ENCODE measurements at places on chromosomes 13 and 19.

DNA sequence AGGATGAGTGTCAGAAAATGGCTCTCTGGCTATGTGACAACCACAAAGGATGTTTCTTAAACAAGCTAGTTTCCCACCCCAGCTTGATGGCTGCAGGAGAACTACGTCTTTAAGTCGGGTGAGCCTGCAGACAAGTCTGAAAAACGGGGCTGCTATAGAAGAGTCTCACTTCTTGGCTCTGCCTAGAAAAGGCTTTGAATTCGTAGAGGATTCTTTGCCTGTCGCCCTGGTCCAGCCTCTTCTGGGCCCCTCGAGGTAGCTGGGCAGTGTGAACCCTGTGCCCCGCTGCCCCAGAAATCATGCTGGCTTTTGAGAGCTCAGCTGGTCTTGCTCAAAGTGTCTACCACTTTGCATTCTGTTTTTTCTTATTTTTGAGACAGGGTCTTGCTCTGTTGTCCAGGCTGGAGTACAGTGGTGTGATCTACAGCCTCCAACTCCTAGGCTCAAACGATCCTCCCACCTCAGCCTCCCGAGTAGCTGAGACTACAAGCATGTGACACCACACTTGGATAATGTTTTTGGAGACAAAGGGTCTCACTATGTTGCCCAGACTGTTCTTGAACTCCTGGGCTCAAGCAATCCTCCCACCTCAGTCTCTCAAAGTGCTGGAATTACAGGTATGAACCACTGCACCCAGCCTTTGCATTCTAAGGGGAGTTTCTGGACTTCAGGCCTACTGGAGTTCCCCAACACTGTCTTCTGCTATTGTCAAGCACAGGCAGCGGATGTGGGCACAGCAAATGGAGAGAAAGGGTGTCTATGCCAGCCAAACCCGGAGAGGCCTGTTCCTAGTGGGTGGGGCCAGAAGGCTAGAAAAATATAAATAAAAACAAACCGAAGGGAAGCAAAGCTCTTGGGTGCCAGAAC is 6.5 kb downstream of the CEBPA start:
- no peak for DNase-seq

- DNase-seq, result no peak
Observed at GRCh38 chr19:38266981-38267597, 2.7 kb downstream of the SPINT2 start.

- DNase-seq, result no peak
Observed at GRCh38 chr13:36880961-36881360, 39.1 kb downstream of the SMAD9 start.

DNA sequence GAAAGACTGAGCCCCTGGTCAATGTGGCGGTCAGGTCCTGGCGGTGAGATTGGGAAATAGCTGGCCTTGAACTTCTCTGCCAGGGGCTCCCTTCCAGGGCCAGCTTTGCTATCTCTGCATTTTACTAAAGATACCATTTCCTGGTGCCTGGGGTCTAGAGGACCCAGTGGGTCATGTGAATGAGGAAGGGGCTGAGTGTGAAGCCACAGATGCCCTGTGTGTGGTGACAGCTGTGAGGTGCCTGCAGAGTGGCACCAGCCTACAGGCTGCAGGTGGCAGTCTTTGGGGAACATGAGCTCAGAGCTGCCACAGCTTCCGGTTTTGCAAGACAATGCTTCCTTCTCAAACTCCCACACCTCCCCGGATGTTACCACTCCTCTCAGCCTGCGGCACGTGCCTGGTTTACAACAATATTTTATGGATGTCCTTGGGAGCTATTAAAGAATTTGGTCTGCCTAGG is 5.2 kb upstream of the MLNR start:
- DNase-seq, result no peak
